ENCODE measurements at places on chromosomes 7 and 10.

DNA sequence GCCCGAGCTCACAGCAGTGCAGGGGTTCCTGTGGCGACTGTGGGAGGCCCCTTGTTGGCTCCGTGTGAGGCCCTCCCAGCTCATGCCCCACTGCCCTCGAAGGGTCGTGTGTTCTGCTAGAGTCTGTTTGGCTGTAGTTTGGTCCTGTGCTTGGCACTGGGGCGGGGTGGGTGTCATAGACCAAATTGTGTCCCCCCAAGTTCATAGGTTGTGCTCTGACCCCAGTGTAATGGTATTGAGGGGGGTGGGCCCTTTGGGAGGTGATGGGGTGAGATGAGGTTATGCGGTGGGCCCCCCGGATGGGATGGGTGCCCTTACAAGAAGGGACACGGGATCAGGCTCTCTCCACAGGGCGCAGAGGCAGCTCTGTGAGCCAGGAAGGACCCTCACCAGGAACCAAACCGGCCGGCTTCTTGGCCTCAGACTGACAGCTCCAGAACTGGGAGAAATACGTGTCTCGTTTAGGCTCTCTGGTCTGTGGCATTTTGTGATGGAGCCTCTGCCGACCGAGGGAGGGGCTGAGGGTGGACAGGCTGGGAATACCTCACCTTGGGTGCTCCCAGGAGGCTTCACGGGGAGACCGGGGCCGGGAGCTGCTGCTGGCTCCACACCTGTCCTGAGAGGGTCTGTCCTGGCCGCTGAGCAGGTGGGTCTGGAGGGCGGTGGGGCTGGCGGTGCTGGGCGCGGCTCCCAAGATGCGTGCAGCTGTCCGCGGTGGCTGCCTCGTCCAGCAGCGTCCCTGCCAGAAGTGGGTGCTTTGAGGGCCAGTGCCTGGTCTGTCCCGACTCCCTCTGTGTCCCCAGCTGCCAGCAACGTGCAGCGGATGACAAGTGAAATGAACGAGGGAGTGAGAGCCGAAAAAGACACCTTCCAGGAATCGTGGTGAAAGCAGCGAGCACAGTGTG is 89.4 kb downstream of the INPP5A start:
- no peak for DNase-seq

DNA sequence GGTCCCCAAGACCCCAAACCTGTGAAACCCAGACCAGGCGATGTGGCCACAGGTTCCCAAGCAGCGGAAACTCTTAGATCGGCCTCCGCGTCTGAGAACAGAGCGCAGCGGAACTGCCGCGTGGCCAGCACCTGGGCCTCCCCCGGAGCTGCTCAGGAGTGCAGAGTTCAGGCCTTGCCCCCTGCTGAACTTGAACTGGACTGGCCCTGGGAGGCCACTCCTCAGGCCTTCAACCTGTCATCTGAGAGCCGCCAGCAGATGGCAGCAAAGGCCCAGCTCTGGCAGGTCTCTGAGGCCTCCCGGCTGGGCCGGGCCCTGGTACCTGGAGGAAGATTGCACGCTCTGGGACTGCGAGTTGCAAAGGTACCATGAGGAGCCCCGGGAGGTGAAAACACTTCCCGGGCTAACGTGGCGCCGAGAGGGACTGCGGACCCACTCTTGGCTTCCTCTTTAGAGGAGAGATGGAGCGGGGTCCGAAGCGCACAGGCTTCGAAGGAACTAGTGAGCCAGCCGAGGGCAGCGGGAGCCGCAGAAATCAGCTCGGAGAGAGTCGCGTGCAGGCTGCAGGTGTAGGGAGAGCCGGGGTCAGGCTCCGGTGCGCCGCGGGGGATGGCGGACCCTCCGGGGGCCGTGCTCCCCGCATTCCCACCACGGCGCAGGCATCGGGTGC is 89.2 kb downstream of the PAXIP1 start:
- DNase-seq, result peak; percentile 83

- DNase-seq, result no peak
Observed at GRCh38 chr7:100220586-100221230, 959 bp downstream of the PVRIG start.

- no peak for DNase-seq
Observed at GRCh38 chr10:48792687-48793096, 108.0 kb downstream of the WDFY4 start.

GRCh38 chr10:92832998-92833650 is 15.2 kb upstream of the EXOC6 start:
- DNase-seq, result no peak

- no peak for DNase-seq
Observed at GRCh38 chr10:131888186-131888604, 12.6 kb upstream of the PPP2R2D start.

- no peak for DNase-seq
Observed at GRCh38 chr10:83253011-83253671, 886.2 kb upstream of the GHITM start.

DNA sequence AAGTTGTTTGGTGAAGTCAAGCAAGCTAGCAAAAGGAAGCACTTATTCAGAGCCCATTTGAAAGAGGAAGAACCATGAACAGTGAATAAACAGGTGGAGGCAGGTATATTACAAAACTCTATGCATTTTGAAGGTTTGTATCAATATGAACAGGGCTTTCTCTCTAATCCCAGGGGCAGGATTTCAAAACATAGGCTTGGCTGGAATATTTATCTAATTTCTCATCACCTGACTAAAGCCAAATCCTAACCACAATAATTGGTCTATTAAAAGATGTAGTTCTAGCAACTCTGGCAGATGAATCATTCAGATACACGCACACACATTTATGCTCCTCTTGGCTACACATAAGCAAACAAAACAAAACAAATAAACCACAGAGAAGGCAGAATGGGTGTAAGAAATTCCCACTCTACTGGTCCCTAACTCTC is 554.4 kb downstream of the INHBA start:
- DNase-seq, result no peak

- no peak for DNase-seq
Observed at GRCh38 chr10:33612116-33612515, 277.6 kb upstream of the NRP1 start.
